Activated CD8-positive, alpha-beta T cell treated with anti-CD3 and anti-CD28 coated beads for 36 hours (primary cell): ENCODE measurements at places on chromosomes 3 and 15. TPM values are rescaled to one million over a fixed set of nuclear protein-coding genes. Genes with fewer than 3 reads are reported as not detected.

DNA sequence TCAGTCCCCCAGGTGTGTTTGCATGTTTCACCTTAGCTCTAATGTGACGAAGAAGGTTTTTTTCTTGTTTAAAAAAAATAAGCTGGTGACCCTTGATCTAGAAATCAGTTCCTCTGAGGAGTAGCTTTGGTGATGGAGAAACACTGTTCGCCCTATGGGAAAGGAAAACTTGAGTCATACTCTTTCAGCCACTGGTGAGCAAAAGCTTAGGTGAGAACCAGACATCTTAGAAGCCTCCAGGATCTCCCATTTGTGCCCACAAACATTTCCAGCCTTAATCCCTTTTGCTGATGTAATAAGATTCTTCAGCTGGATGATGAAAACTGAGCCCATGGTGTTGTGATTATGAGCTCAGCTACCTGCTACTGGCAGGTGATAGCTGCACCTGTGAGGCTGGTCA lies 37.8 kb downstream of the SLC27A2 start:
- no peak for DNase-seq
- peaks cover 10% of the 10 kb centered on the region for H3K4me1 ChIP-seq
- H3K27ac ChIP-seq: no peak overlapping the region
- no peak overlapping the region for H3K4me3 ChIP-seq

GRCh38 chr15:48086133-48086532 lies 34.7 kb upstream of the SLC24A5 start:
- DNase-seq: no peak
- H3K27ac ChIP-seq: no peak overlapping the region
- H3K27me3 ChIP-seq: no peaks in the 10 kb centered on the region
- no peaks in the 10 kb centered on the region for H3K36me3 ChIP-seq

- peaks cover 40% of the 10 kb centered on the region for H3K4me1 ChIP-seq
- H3K27me3 ChIP-seq: no peaks in the 10 kb centered on the region
- H3K36me3 ChIP-seq: no peaks in the 10 kb centered on the region
- no peak for DNase-seq
- no peak overlapping the region for H3K27ac ChIP-seq
- H3K4me3 ChIP-seq: no peak overlapping the region
These were observed 171.8 kb upstream of the LPP start for GRCh38 chr3:187982142-187982541.

DNA sequence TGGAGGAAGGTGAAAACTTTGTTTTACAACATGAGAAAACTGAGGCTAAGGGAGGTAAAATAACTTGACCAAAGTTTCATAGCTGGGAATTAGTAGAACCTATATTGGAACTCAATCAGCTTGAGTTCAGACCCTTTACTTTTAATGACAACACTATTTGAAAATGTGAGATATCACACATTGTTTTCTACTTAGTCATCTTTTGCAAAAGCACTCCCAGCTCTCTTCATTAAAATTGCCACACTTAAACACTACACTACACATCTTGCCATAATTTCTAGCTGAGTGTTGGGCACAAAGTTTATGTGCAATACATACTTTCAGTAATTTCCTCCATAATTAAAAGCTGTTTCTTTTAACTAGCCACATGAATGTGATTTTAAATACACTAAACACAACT lies 230.4 kb upstream of the DCBLD2 start:
- DNase-seq: no peak
- H3K4me3 ChIP-seq: no peak overlapping the region
- no peaks in the 10 kb centered on the region for H3K27me3 ChIP-seq
- H3K27ac ChIP-seq: no peak overlapping the region

- H3K27me3 ChIP-seq: peaks cover 8% of the 10 kb centered on the region
- no peak overlapping the region for H3K4me3 ChIP-seq
- no peak for DNase-seq
- no peaks in the 10 kb centered on the region for H3K4me1 ChIP-seq
- H3K27ac ChIP-seq: no peak overlapping the region
These were observed 72.2 kb downstream of the ADCY5 start for GRCh38 chr3:123376451-123377242.

DNA sequence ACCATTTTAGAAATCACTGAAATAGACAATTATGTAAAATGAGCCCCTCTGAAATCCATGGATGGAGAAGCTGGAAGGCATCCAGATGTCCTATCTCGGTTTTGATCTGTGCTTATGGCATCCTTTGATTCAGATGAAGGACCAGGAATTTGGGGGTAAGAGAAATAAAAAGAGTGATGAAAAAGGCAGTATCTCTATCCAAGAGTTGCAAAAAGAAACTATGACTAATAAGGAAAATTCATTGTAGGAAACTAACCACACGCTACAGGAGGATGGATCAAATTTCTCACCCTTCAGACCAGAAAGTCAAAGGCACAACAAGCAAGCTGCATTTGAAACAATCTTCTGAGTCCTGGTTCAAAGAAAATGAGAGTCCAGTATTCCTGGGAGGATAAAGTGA lies 34.8 kb downstream of the SRGAP3 start:
- no peak for DNase-seq
- no peaks in the 10 kb centered on the region for H3K4me1 ChIP-seq
- no peak overlapping the region for H3K27ac ChIP-seq
- no peaks in the 10 kb centered on the region for H3K36me3 ChIP-seq

DNA sequence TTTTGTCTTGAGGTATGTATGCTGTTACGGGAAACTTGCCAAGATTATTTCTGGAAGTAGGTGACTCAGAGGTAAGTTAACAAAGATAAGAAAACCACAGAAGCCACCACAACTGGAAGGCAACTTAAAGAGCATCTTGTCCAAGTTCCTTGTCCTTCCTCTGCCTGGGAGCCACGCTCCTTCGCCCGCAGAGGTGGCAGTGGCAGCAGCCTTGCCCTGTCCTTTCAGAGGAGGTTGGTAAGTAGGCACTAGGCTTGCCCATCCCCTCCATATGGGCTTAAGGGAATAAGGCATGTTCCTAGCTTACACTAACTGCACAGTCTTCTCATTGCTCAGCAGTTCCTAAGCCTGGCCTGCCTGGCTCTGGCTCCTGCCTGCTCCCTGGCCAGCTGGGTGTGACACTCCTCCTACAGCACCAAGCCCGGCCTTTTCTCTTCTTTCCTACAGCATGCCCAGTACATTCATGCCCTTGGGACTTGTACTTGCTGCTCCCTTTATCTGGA lies 48.0 kb upstream of the RAB6B start:
- H3K4me1 ChIP-seq: peaks cover 8% of the 10 kb centered on the region
- H3K36me3 ChIP-seq: no peaks in the 10 kb centered on the region
- H3K4me3 ChIP-seq: no peak overlapping the region
- DNase-seq: no peak

DNA sequence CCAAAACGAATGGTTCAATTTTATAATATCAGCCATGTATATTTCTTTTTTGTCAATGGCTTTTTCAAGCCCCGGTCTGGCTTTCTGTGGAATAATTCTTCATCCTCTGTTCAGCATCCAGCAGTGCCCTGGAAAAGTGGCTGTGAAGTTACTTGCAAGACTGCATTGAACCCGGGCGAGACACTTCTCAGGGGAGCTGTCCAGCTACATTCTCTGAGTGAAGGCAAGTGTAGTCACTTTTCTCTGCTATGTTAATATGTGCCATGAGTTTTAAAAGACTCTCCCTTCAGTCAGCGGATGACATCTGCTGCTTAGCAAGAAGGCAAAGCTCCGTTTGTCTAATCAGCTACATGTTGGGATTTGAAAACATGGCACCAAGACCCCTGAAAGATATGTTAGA lies 81.3 kb upstream of the RGMA start:
- H3K27ac ChIP-seq: no peak overlapping the region
- H3K4me3 ChIP-seq: no peak overlapping the region
- DNase-seq: no peak
- H3K36me3 ChIP-seq: no peaks in the 10 kb centered on the region
- H3K4me1 ChIP-seq: no peaks in the 10 kb centered on the region

GRCh38 chr3:126515066-126515706 lies 2.4 kb downstream of the UROC1 start:
- no peak overlapping the region for H3K4me3 ChIP-seq
- DNase-seq: no peak
- H3K4me1 ChIP-seq: no peaks in the 10 kb centered on the region
- H3K27me3 ChIP-seq: no peaks in the 10 kb centered on the region

GRCh38 chr3:16279010-16279801 lies 14.2 kb downstream of the OXNAD1 start:
- peaks cover 7% of the 10 kb centered on the region for H3K4me1 ChIP-seq
- no peaks in the 10 kb centered on the region for H3K27me3 ChIP-seq
- H3K36me3 ChIP-seq: peaks cover 45% of the 10 kb centered on the region
- H3K4me3 ChIP-seq: no peak overlapping the region
- H3K27ac ChIP-seq: no peak overlapping the region

DNA sequence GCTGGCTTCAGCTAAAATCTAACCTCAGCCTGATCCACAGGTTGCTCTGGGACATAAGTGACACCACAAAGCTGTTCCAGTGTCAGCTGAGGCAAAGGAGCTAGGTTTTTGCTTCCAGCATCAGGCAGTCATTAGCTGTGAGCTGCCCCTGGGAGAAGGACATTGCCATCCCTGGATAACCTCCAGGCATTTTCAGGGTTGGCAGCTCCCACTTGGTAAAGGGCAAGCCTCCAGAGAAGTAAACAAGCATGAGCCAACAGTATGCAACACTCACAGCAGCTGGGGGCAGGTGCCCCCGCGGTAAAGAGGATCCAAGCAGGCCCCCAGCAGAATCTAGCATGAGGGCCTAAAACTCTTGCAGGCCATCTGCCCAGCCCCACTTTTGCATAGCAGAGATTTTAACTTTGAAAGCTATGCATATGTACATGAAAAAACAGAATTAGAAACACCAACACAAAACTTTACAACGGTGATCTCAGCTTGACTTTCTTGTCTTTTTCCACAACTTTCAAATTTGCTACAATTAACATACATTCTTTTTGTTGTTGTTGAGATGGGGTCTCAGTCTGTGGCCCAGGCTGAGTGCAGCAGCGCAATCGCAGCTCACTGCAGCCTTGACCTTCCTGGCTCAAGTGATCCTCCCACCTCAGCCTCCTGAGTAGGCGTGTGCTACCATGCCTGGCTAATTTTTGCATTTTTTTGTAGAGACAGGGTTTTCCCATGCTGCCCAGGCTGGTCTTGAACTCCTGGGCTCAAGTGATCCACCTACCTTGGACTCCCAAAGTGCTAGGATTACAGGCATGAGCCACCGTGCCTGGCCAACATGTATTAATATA lies 83.8 kb upstream of the TPM1 start:
- H3K4me3 ChIP-seq: no peak overlapping the region
- DNase-seq: no peak
- peaks cover 2% of the 10 kb centered on the region for H3K27me3 ChIP-seq
- no peaks in the 10 kb centered on the region for H3K36me3 ChIP-seq
- no peaks in the 10 kb centered on the region for H3K4me1 ChIP-seq
- no peak overlapping the region for H3K27ac ChIP-seq

GRCh38 chr3:153038779-153039178 lies 123.2 kb upstream of the RAP2B start:
- no peak overlapping the region for H3K27ac ChIP-seq
- no peaks in the 10 kb centered on the region for H3K36me3 ChIP-seq
- peaks cover 4% of the 10 kb centered on the region for H3K4me1 ChIP-seq
- H3K27me3 ChIP-seq: peaks cover 2% of the 10 kb centered on the region

- H3K36me3 ChIP-seq: no peaks in the 10 kb centered on the region
- H3K4me1 ChIP-seq: no peaks in the 10 kb centered on the region
- no peaks in the 10 kb centered on the region for H3K27me3 ChIP-seq
- no peak overlapping the region for H3K27ac ChIP-seq
- no peak overlapping the region for H3K4me3 ChIP-seq
- DNase-seq: no peak
These were observed 1135.7 kb downstream of the IGSF11 start for GRCh38 chr3:117898722-117899522.

DNA sequence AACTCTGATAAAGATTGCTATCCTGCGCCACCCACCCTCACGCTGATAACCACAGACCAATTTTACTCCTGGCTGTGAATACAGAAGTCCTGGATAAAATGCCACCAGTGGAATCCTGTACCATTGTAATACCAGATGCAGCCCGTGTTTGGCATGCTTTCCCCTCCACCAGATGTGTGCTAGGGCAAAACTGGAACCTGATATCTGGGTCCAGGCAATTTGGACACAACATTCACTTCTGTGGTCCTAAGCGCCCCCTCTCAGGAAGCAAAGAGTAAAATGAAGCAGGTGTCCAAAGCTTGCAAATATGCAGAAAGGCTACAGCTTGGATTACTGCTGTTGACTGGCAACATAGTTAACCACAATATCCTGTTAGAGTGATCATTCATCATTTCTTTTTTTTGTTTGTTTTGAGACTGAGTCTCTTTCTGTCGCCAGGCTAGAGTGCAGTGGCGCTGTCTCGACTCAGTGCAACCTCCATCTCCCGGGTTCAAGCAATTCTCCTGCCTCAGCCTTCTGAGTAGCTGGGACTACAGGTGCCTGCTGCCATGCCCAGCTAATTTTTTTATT lies 32.8 kb downstream of the LOXL1 start:
- H3K27me3 ChIP-seq: no peaks in the 10 kb centered on the region
- DNase-seq: peak; percentile 48
- no peaks in the 10 kb centered on the region for H3K36me3 ChIP-seq
- H3K4me1 ChIP-seq: peaks cover 22% of the 10 kb centered on the region
- no peak overlapping the region for H3K4me3 ChIP-seq

DNA sequence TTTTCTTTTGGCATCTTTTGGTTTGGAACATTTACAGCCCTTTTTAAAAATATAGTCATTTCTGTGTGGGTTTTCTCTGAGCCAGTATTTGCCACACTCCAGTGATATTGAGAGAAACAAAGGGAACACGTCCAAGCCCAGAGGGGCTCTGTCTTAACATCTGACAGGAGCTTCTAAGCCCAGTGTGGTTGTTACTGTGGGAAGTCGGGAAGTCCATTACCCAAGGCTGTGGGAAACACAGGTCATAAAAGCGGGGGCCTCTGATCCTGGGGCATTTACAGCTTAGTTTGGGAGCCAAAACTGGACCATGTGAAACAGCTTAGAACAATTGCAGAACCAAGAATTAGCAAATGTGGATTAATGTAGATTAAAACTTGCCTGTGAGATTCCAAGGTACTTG lies 123.0 kb downstream of the PTPRG start:
- H3K27me3 ChIP-seq: peaks cover 1% of the 10 kb centered on the region
- H3K4me3 ChIP-seq: no peak overlapping the region
- no peak for DNase-seq
- H3K36me3 ChIP-seq: no peaks in the 10 kb centered on the region

DNA sequence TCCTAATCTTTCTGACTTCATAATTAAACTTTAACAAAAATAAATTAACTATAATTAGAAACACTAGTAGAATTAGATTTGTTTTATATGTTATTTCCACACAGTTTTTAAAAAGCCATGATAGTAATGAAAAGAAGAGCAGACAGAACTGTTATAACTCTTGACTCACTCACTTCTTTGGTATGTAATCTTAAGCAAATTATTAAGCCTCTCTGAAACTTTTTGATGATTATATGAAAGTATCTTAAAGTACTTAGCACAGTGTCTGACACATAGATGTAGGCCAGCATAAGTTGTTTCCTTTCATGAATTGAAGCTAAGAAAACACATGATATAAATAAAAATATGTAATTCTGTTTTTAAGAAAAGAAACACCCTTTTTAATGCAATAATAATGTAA lies 123.6 kb upstream of the MLF1 start:
- H3K27ac ChIP-seq: no peak overlapping the region
- H3K36me3 ChIP-seq: no peaks in the 10 kb centered on the region
- DNase-seq: no peak

- H3K4me1 ChIP-seq: no peaks in the 10 kb centered on the region
- no peak overlapping the region for H3K4me3 ChIP-seq
- peaks cover 3% of the 10 kb centered on the region for H3K27me3 ChIP-seq
- H3K27ac ChIP-seq: no peak overlapping the region
These were observed 146.5 kb upstream of the UBE2E1 start for GRCh38 chr3:23659274-23659673.

Gene MESP2
- not detected for total RNA-seq

Gene TMCO5A
- not detected for total RNA-seq

Gene CPLX3
- not detected for total RNA-seq

Gene MLF1
- 1.9 TPM for total RNA-seq

Gene PPCDC
- 25.7 TPM for total RNA-seq

Gene KNG1
- not detected for total RNA-seq

Gene CP
- total RNA-seq: not detected

Gene GREM1
- not detected for total RNA-seq
